ENCODE measurements at places on chromosomes 5 and 9.
A peak's percentile ranks its signal among the peaks of the same experiment; 100 is the strongest.

DNA sequence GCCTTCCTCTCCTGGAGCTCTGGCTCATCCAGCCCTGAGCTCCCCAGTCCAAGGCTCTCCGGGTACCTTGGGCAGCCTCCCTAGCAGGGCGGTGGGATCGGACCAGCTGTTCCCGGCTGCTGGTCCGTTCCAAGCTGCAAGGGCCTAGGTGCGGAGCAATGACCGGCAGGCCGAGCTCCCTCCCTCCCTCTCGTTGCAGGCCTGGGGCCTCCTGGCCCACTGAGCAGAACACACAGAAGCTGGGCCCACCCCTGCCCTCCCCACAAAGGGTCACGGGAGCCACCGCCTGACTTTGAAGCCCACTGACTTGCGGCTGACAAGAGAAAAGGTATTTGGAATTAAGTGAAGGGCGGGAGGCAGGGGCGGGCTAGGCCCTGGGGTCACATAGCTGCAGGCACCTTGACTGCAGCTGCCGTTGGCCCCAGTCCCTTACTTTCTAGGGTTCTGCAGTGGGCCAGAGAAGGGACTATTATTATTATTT, 104.7 kb upstream of the IER5L start:
- DNase-seq = no peak

GRCh38 chr5:119273391-119273839, 82.4 kb upstream of the TNFAIP8 start:
- DNase-seq = no peak

- no peak for DNase-seq
Observed at GRCh38 chr5:180813420-180813819, 10.8 kb upstream of the MGAT1 start.

- no peak for DNase-seq
Observed at GRCh38 chr5:180466316-180466715, 27.9 kb upstream of the CNOT6 start.

DNA sequence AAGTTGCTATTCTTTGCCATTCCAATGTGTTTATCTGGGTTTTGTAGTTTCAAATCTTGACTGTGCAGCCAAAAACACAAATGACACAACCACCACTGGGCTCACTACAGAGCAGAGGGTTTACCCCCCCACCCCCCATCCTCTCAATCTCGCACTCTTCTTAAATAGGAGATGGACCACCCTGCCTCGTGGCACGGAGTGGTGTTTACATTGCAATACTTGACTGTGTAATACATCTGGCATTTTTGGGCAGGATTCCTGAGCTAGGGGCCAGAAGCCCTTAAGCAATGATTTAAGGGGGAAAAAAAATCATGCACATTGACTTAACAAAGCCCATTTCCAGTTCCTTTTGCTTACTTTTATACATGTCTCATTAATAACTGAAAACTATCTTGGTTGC, 19.0 kb downstream of the PTCH1 start:
- DNase-seq = no peak

DNA sequence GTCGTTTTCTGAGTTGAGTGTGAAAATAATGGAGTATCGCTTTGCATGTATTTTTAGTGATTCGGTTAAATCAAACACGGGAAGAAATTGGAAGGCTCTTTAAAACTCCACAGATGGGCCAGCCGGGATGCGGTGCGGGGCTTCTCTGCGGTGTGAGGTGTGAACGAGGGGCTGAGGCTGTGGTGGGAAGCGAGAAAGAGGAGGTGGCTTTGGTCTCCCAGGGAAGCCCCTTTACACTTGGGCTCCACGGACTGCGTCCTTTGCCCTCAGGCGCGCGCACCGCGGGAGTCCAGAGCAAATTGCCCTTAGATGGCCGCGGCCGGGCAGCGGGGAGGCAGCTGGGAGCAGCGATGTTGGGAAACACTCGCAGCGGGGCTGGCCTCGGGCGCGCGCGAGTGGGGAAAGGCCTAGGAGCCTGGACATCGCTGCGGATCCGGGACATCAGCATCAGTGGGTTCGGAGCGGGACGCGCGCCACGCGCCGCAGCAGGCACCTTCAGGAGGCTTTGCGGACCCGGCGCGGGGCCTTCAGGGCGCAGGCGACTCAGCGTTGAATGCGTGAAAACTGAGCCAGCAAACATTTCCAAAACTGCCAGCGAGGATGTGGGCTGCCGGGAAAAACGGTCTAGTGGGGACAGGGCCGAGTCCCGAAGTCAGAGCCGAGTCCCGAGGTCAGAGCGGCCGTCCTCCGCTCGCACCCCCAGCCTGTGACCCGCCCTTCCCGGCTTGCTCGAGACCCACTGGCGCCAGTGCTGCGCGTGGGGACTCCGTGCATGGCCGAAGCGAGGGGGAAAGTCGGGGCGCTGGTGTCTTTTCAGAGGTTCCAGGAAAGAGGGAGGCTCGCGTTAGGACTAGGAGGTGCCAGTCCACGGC, 6.5 kb downstream of the IRX1 start:
- no peak for DNase-seq

GRCh38 chr5:142849880-142850279, 79.7 kb downstream of the ARHGAP26 start:
- no peak for DNase-seq

DNA sequence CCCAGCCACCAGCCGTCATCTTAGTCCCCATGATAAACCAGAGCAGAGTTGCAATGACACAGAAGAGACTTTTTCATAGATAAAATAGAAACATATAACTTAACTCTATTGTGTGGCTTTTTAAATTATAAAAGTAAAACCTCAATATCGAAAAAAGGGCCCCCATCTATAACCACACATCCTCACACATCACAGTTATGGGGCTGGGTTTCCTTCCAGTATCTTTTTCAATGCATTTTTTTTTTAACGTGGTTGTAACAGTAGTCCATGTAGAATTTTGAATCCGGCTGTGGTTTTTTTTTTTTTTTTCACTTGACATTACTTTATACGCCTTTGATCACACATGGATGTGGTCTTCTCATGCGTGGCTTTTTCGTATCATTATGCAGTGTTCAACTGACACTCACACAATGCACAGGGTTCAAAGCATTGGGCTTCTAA, 77.4 kb downstream of the CFAP77 start:
- DNase-seq = no peak

DNA sequence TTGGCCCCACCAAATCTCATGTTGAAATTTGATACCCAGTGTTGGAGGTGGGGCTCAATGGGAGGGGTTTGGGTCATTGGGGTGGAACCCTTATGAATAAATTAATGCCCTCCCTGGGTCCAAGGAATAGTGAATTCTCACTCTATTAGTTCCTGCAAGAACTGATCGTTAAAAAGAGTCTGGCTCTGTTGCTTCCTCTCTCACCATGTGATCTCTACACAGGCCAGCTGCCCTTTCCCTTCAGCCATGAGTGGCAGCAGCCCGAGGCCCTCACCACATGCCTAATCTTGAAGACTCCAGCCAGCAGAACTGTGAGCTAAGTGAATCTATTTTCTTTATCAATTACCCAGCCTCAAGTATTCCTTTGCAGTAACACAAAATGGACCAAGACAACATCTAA, 106.0 kb downstream of the CAAP1 start:
- DNase-seq = no peak

- DNase-seq = no peak
Observed at GRCh38 chr5:133607451-133607850, 4.9 kb downstream of the FSTL4 start.

DNA sequence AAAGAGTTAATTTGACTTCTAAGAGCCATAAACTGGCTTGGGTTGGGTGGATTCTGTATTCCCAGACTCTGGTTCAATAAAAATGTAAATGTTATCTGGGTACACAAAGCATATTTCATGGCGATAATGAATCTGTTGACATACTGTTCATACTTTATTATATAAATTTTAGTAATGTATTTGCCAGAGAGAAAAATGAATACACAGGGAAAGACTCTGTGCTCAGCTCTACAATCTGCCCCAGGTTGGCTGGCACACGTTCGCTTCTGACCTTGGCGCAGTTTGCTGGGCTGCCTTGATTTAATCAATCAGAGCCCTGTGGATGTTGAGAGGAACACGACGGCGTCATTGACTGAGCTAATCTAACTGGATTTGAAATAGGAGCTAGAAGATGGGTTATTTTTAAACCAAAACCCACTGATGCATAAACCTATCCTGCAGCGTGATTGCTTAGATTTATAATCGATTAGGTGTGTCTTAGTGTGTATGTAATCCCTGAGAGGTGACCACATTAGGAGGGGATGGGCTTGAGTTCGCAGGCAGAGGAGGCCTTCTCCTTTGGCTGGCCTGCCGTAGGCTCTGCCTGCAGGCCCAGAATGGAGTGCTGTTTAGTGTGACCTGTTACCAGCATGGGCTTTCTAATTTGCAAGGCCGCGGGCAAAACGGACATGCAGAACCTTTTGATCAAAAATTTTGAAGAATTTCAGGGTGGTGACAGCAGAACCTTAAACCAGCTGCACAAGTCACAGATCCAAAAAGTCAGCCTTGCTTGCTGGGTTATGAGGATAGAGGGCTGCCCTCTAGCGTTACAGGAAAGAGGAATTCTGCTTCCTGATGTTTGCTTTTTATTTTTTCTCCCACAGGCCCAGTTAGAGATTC, 3.9 kb upstream of the ADCY2 start:
- DNase-seq = peak; percentile 53

DNA sequence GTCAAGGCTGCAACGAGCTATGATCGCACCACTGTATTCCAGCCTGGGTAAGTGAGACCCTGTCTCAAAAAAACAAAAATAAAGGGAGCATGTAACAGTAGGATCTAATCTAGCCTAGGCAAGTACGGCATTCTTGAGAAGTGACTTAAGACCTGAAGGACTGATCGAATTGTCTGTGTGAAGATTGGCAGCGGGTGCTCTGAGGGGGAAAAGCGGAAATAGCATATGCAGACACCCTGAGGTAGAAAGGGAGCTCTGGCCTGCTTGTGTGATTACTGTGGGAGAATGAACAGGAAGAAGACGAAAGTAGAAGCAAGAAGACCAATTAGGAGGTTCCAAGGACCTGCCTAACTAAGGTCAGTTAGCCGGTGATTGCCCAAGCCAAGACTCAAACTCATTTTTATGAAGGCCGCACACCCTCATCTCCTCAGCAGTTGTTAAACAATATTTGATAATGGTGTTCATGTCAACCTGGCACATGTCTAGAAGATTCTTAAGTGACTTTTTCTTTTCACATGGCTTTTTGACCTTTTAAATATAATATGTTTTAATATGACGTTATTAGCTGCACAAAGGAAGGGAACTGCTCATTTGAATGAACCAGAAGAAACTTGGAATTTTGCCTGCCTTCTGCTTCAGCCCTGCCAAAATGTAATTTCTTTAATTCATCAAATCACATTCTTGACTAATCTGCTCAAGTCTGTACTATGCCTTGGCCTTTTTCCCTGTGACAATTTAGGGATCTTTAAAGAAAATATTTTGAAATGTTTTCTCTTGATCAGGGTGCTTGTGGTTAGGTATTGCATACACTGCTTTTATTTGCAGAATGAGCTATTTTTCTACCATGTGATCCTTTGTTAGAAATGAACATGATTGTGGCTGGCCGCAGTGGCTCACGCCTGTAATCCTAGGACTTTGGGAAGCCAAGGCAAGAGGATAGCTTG, 289.2 kb upstream of the DMRT1 start:
- no peak for DNase-seq

DNA sequence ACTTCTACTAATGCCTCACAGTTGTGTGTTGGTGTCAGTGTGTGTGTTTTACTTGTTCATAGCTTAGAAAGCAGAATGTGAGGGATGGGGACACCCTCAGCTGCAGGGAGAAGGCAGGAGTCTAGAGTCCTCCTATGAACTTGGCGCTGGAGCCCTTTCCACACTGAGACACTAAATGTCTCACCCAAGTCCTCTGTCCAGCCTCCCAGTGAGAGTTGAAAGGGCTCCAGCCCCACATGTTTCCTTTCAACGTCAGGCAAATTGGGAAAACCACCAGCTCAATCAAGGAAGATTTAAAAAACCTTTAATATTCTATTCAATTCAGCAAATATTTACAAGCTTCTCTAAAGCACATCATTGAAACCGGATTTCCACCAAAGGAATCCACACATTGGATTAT, 167.6 kb upstream of the MSX2 start:
- no peak for DNase-seq

GRCh38 chr9:78298046-78298765, 1.3 kb downstream of the PSAT1 start:
- no peak for DNase-seq

GRCh38 chr9:1170918-1171317, 120.8 kb downstream of the DMRT2 start:
- DNase-seq = no peak

GRCh38 chr5:125257997-125258396, 511.6 kb upstream of the ZNF608 start:
- no peak for DNase-seq
